Stimulated activated CD8-positive, alpha-beta memory T cell treated with anti-CD3 and anti-CD28 coated beads, Interleukin-4, amount 100 ng/mL, for 1 hour (primary cell): ENCODE measurements at places on chromosomes 5 and 9.

DNA sequence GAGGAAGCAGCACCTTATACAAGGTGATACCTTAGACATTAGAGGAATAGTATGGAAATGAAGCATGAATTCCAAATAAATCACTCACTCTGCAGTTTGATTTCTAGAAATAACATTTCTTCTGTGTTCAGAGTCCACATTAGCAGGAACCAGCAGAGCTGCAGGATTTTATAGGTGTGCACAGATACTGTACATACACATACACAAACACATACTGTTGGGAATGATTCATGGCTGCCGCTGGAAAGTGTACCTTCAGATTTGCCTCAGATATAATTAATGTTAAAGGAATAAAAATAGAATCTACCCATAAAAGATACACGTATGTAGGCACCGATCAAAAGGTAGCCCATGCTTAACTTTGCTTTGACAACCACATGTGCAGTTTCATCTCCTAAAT, 578.1 kb downstream of the CSNK1G3 start:
- DNase-seq, result no peak

DNA sequence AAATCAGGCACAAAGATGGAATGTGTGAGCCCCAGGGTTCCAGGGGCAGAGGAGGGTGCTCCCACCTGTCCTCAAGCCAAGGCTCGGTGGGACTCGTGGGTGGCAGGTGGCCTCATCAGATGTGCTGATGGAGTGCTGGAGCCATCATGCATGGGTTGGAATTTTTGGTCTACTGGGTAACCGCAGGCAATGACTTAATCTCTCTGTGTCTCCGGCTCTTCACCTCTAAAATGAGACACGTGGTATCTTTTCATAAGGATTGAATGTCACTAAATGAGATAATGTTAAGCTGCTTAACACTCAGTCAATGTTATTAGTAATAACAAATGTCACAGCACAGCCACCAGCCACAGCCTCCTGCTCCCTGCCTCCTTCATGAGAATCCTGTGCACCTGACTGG, 245.5 kb downstream of the HSPA4 start:
- DNase-seq, result no peak

GRCh38 chr5:34531751-34532360, 124.3 kb upstream of the RAI14 start:
- no peak for DNase-seq

DNA sequence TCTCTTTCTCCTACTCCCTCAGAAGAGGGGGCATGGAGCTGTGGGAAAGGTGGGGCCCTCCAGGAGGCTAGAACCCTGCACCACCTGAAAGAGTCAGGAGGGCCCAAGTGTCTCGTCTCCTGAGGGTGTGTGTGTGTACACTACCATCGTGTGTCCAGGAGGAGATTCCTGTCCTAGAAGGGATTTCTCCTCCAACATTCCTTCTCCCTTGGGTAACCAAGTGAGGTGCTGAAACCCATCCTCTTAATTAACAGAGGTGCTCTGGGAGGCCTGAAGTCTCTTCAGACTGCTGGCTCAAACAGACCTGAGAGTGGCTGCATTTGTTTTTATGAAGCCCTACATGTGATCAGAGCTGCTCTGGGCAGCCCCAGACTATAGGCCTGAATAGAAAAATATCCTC, 61.1 kb upstream of the FAM169A start:
- no peak for DNase-seq

GRCh38 chr5:38434966-38435705, 121.3 kb downstream of the LIFR start:
- DNase-seq, result no peak

DNA sequence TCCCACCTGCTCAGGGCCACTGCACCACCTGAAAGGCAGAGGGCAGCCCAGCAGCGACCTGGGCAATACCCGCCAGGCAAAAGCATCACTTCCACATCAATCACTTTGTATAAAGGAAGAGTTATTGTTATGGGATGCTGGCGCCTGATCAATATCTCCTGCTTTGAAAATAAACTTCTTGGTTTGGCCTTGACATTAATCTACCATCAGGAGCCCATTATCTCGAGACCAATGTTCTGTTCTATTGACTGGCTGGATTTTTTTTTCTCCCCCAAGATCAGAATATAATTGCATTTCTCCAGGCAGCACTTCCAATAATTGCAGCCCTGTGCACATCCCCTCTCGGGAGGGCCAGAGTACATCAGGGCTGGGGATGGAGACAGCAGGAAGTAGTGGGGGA, 44.4 kb upstream of the SAP30L start:
- DNase-seq, result no peak
